ENCODE measurements at places on chromosomes 1 and 21.

GRCh38 chr1:57007948-57008347 is 42.1 kb upstream of the C8B start:
- DNase-seq: no peak

GRCh38 chr21:46285206-46285661 is at the start of gene MCM3AP:
Gene MCM3AP (minus strand): TSS chr21:46285611. CDS start chr21:46285286, 325 bp downstream.
- DNase-seq: no peak

DNA sequence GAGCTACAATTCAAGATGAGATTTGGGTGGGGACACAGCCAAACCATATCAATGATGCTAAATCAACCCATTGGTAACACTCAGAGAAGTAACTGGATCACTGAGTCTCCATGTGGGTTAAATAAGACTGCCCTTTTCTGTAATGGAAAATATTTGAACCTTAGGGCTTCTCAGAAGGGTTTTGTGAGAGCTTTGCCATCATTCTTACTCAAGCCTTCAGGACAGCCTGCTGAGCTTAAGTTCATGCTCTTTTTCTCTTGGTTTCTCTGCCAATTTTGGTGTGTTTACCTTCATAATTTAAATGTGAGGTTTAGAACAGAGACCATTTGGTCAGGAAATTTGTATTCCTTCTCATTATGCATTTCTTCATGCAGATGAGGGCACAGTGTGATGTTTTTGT is 74.7 kb downstream of the DISC1 start:
- DNase-seq: no peak

DNA sequence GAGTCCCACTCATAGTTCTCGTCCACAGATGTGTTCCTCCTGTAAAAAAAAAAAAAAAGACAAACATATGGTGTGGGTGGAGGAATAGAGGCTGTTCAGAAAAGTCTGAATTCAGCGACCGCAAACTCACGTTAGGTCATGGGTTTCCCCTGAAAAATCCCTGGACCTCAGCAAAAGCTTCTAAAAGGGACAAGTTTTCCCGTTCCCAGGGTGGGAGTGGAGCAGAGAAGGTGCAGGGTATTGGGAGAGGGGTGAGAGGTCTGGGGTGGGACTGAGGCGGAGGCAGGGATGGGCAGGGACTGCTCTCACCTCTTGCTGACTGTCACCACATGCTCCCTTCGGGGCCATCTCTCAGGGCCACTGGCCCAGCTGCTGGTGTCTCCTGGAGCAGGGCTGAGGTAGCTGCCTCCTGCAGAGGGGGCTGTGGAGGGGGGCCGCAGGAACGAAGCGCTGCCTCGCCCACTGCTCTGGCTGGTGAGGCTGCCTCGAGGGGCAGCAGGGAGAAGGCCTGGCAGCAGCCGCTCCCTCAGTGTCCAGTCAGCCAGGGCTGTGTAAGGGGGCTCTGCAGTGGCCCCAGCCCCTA is 2.6 kb upstream of the TAGLN2 start:
- DNase-seq: no peak

GRCh38 chr1:53625766-53626520 is 113.0 kb downstream of the GLIS1 start:
- DNase-seq: no peak

DNA sequence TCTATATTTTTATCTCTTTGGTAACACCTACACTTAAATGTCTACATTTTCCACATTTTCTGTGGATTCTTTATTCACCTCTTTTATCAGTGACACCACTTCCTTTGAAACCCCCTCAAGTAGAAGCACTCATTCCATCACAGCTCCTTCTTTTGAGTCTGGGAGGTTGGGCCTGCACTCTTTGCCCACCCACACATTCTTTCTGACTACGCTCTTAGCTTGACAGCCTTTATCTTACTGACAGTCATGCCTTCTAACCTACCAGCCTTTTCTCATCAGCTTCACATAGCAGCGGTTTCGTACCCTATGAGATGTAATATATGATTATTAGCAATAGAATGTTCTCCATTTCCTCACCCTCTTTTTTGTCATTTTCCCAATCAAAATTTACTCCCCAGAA is 151.9 kb downstream of the TNFSF18 start:
- DNase-seq: no peak

- no peak for DNase-seq
Measured at GRCh38 chr1:103106426-103107341, 1.6 kb downstream of the COL11A1 start.

- no peak for DNase-seq
Measured at GRCh38 chr21:38667291-38667870, 138.3 kb upstream of the ETS2 start.

DNA sequence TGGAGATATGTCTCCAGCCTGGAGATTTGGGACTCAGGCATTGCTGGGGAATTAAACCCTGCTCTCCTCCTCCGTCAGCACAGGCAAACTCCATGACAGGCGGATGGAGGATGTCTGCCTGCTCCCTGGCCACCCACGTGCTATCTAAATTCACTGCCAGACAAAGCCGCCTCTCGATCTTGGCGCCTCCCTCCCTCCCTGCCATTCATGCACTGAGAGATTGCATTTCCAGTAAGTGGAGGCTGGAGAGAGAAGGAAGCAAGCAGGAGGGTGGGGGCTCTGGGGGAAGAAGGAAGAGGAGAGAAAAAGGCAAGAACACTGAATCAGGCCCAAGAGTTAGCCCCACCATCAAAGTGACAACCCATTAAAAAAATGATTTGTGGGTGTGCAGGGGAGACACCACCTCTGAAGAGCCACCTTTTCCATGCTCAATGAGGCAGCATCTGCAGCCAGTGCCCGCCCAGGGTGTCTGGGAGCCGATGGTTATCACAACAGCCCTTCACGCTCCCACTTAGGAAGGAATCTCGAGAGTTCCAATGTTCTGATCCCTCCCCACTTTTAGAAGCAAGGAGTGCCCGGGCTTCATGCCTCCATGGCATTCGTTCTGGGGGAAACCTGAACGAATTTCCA is 183.0 kb downstream of the HIVEP3 start:
- no peak for DNase-seq

GRCh38 chr21:39033878-39034589 is 149.2 kb downstream of the PSMG1 start:
- DNase-seq: no peak

DNA sequence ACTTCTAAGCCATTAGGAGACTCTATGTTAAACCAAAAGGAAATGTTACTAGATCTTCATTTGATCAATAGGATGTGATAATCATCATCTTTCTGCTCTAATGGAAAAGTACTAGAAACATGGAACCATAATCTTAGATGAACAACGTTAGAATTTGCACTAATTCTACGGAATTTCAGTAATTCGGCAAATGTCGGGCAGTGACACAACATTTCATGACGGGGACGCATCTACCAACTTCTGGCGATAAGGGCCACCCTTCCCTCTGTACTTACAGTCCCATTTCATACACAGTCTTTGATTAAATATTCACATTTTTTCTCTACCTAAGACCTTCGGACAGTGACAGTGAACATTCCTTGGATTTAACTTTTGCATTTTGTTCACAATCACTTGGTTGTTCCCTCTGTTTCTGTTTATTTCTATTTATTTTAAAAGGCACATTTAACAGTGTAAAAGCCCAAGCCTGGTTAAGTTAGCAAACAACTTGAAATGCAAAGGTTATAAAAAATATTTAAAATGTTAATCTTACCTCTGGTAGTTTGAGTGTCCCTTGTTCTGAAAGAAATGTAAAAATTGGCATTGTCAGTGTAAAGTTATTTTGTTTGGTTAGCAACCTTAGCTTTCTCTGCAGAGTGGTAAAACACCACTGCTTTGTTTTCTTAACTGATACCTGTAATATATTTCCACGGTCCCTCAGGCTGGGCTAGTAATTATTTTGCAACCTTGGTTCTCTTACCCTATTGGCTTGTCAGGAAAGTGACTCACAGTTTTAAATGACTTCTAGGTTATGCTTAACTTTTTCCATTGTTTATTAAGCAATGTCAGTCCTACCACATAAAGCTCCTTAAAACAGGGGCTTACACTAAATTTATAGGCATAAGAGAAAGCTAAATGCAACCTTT is 276.9 kb downstream of the VAV3 start:
- DNase-seq: no peak

GRCh38 chr1:92832537-92833114 is 786 bp downstream of the RPL5 start:
- no peak for DNase-seq

- DNase-seq: no peak
Measured at GRCh38 chr1:111856411-111857185, 100.9 kb downstream of the DDX20 start.

- no peak for DNase-seq
Measured at GRCh38 chr1:86955678-86956077, 41.2 kb downstream of the HS2ST1 start.

- no peak for DNase-seq
Measured at GRCh38 chr1:207402744-207403143, 51.4 kb upstream of the CR2 start.

DNA sequence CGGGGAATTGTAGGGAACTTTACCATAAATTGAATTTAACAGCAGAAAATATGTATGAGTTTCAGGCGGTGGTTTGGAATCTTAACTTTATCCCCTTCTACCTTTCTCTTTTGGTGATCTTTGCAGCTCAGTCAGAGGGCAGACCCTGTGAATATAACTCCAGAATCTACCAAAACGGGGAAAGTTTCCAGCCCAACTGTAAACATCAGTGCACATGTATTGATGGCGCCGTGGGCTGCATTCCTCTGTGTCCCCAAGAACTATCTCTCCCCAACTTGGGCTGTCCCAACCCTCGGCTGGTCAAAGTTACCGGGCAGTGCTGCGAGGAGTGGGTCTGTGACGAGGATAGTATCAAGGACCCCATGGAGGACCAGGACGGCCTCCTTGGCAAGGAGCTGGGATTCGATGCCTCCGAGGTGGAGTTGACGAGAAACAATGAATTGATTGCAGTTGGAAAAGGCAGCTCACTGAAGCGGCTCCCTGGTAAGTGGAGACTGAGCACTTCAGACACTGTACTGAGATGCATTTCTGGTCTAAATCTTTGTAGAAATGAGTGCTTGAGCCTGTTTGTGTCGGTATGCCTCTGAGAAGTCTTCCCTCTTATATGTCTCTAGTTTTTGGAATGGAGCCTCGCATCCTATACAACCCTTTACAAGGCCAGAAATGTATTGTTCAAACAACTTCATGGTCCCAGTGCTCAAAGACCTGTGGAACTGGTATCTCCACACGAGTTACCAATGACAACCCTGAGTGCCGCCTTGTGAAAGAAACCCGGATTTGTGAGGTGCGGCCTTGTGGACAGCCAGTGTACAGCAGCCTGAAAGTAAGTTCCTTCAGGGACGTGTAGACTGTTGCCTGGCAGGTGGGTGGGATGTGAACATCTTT is 1.5 kb downstream of the CCN1 start:
- no peak for DNase-seq

DNA sequence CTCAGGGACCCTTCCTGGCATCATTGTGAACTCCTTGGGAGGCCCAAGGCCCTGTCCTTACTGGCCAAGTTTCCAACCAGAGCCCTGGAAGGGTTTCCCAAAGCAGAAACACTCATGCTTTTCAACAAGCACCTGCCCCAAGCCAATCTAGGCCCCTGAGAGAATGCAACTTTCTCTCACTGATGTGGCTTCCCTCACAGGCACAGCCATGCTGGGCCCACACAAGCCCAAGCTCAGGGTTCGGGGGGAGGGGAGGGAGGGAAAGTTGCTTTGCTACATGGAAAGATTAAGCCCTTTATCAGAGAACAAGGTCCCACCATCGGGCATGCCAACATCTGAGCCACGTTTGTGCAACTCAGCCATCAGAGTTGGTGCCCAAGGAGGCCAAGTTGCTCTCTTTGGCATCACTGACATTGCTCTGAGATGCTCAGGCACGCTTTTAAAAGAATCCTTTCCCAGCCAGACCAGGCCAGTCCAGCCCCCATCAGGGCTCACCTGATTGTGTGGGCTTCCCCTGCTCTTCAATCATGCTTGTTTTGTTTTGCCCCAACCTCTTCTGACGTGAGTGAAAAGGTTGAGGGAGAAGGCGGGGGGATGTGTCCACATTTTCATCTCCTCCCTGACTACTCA is 43.5 kb downstream of the RIMS3 start:
- DNase-seq: no peak

DNA sequence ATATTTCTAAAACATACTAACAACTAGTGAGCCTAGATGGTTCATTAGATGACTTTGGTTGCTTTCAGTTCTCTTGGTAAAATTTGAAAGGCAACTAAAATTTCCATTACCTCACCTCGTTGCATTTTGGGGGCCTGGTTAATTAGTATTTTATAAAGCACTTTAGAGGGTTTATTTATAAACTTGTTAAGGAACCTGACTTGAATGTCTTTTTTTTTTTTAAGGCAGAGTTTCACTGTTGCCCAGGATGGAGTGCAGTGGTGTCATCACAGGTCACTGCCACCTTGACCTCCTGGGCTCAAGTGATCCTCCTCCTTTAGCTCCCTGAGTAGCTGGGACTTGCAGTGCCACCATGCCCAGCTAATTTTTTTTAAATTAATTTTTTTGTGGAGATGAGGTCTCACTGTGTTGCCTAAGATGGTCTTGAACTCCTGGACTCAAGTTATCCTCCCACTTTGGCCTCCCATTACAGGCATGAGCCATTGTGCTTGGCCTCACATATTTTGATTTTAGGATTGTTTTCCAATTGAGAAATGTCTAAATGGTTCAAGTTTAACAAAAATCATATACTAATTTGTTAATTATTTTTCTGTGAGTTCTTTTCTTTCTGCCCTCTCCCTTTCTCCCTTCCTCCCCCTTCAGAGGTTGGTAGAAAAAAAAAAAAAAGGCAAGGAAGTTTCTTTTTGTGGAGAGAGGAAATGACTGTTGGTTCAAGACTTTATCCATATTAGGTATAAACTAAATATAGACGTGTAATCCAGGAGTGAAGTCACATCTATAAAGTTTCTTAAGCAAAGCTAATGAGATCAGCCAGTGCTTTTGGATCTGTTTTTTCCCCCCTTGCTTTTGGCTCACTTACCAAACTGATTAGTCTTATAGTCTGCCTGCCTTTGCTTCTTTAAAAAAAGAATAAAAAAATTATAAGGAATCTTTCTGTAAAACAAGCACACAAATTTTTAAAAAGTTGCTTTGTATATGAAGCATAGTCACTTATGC is 24.7 kb downstream of the CLIC4 start:
- no peak for DNase-seq

DNA sequence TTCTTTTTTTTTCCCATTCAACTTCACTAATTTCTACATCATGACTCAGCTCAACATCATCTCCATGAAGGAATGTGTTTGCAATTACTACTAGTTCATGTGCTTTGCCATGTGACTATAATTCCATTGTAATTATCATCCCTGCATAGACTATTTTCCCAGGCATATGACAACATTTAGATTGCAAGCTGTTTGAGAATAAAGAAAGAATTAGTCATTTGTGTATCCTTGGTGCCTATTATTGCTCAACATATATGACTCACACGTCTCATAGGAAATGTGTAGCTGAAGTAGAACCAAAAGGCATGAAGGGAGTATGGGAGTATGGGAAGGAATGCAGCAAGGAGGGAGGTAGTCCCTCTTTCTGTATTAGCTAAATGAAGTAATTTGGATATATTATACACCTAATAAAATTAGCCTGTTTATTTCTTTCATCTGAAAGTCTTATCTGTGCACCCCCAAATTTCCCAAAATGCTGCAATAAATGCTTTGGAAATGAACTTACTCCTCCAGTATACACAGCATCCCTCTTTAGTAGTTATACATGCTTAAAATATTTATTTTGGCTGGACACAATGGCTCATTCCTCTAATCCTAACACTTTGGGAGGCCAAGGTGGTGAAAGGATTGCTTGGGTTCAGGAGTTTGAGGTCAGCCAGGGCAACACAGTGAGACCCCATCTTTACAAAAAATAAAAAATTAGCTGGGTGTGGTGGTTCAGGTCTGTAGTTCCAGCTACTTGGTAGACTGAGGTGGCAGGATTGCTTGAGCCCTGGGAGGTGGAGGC is 316.9 kb upstream of the ADGRL4 start:
- DNase-seq: no peak
